Lung (tissue), 17 donors: ENCODE measurements at places on chromosomes 2 and 18. TPM values are rescaled to one million over a fixed set of nuclear protein-coding genes. Genes with fewer than 3 reads are reported as not detected.

GRCh38 chr2:203713381-203713780, 6.9 kb downstream of the CD28 start:
- no peak overlapping the region for H3K4me3 ChIP-seq
- H3K36me3 ChIP-seq = no peaks in the 10 kb centered on the region
- no peak for DNase-seq
- no peaks in the 10 kb centered on the region for H3K27me3 ChIP-seq

DCC gene
- 4.6 TPM for total RNA-seq

DNA sequence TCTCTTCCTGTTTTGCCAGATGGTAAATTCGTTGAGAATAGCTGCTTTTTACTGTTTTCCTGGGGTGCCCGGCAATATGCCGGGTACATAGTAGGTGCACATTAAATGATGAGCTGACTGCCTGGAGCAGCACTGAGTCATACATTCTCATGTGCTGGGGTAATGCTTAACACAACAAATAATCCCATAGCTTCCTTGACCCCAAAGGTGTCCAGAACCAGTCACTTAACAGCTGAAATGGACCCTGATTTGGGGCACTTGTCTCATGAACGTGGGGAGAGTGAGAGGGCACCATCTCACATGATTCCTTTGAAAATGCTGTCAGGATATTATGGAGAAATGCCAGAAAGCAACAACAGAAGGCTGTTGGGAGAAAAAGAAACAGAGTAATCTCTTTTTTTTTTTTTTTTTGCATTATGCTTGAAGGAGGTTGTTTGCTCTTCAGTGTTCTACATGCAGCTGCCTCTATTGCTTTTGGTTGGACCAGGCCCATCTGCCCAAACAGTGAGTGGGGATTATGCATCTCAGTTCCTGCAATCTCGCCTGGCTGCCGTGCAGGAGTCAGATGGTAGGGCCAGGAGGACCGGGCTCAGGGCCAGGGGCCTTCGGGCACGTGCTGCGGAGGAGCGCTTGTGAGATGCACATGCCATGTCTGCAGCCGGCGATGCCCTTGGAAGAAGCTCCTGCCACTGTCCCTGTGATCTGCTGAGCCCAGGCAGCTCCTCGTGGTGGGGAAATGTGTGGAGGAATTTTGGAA, 162.1 kb downstream of the SH3RF3 start:
- H3K36me3 ChIP-seq = no peaks in the 10 kb centered on the region
- no peak overlapping the region for H3K27ac ChIP-seq
- no peaks in the 10 kb centered on the region for H3K27me3 ChIP-seq
- H3K4me1 ChIP-seq = peaks cover 11% of the 10 kb centered on the region
- no peak overlapping the region for H3K4me3 ChIP-seq

- H3K36me3 ChIP-seq = no peaks in the 10 kb centered on the region
- no peak overlapping the region for H3K4me3 ChIP-seq
- H3K27me3 ChIP-seq = no peaks in the 10 kb centered on the region
- no peak for DNase-seq
- no peaks in the 10 kb centered on the region for H3K4me1 ChIP-seq
Observed at GRCh38 chr2:193469251-193469650, 1274.5 kb upstream of the TMEFF2 start.

GRCh38 chr2:27316655-27317412, 6.1 kb downstream of the MPV17 start:
- peaks cover 5% of the 10 kb centered on the region for H3K4me1 ChIP-seq
- DNase-seq = peak; percentile 44
- no peaks in the 10 kb centered on the region for H3K27me3 ChIP-seq
- no peaks in the 10 kb centered on the region for H3K36me3 ChIP-seq
- H3K27ac ChIP-seq = no peak overlapping the region
